ENCODE measurements at places on chromosomes 3 and 15. TPM values are rescaled to one million over a fixed set of nuclear protein-coding genes. Genes with fewer than 3 reads are reported as not detected.

DNA sequence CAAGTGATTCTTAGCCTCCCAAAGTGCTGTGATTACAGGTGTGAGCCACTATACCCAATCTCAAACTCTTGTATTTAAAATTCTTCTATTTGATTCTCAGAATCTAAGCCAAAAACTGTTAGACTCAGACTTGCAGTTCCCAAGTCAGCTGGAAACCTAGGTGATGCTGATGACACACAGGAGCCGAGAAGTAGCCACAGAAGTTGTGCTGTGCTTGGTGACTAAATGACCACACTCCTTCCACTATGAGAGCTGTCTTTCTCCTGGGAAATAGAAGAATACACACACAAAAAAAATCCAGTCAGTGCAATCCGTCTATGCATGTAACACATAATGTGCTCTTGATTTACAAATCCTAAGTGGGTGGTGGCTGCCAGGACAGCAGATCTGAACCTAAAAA is 33.9 kb downstream of the ILDR1 start:
- no peaks in the 10 kb centered on the region for H3K36me3 ChIP-seq
- H3K4me1 ChIP-seq = no peaks in the 10 kb centered on the region
- DNase-seq = no peak
- no peak overlapping the region for H3K4me3 ChIP-seq
- H3K27ac ChIP-seq = no peak overlapping the region

EIF4E3 gene
- 35.6 TPM for total RNA-seq

A4GNT gene
- total RNA-seq = not detected

GRCh38 chr15:40911141-40911540 is 16.9 kb downstream of the VPS18 start:
- H3K27ac ChIP-seq = no peak overlapping the region
- DNase-seq = no peak
- H3K36me3 ChIP-seq = no peaks in the 10 kb centered on the region
- H3K4me3 ChIP-seq = no peak overlapping the region
- peaks cover 35% of the 10 kb centered on the region for H3K4me1 ChIP-seq

TGM4 gene
- total RNA-seq = not detected

WNT5A gene
- 15.9 TPM for total RNA-seq
